ENCODE measurements at places on chromosomes 3 and 15.
A peak's percentile ranks its signal among the peaks of the same experiment; 100 is the strongest.

DNA sequence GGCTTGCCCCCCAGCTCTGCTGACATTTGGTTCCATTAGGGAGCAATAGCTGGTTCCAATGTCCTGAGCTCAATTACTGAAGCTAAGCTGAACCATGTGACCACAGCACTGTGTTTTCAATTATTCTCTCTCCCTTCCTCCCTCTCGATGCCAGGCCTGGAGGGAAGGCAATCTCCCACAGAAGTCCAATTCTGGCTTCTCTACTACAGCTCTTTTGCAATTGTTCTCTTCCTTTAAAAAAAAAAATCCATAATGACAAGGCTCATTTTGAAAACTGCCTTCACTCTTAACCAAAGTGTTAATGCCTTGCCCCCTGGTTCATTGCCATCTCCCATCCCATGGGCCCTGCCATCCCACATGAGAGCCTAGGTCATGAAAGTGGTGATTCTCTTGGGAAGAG, 24.8 kb downstream of the IL16 start:
- DNase-seq = no peak

- peak; percentile 34 for DNase-seq
Observed at GRCh38 chr3:15439476-15439875, 12.1 kb downstream of the EAF1 start.

- no peak for DNase-seq
Observed at GRCh38 chr3:101244212-101244575, 76.2 kb downstream of the IMPG2 start.

GRCh38 chr15:35696767-35697231, 150.8 kb upstream of the DPH6 start:
- peak; percentile 83 for DNase-seq

GRCh38 chr3:122200661-122201060, 17.2 kb downstream of the CASR start:
- DNase-seq = no peak

GRCh38 chr3:38118421-38119247, 18.3 kb downstream of the ACAA1 start:
- no peak for DNase-seq

- DNase-seq = peak; percentile 48
Observed at GRCh38 chr3:139309061-139309591, 34.7 kb upstream of the MRPS22 start.

- no peak for DNase-seq
Observed at GRCh38 chr3:57093971-57094535, 33.6 kb downstream of the SPATA12 start.

- DNase-seq = no peak
Observed at GRCh38 chr15:73330206-73331051, 38.3 kb downstream of the HCN4 start.

- DNase-seq = no peak
Observed at GRCh38 chr15:69272891-69273290, 25.8 kb upstream of the PAQR5 start.

- no peak for DNase-seq
Observed at GRCh38 chr15:99963096-99963825, 230.0 kb upstream of the LYSMD4 start.

DNA sequence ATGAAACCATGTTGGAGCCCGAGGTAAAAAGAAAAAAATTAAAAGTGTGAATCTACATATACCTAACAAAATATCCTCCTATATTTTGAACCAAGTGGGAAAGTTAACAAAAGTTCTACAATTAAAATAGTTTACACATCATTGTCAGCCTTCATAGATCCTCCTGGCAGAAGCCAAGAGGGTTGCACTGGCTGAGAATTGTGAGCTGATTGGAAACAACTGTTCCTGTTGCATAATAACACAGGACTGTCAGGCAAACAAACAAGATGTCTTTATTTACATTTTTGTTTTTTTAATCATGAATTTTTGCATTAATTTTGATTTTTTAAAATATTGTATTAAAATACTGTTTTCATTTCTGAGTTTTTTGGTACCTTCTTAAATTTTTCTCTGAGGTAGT, 215.2 kb upstream of the MME start:
- DNase-seq = no peak

- DNase-seq = peak; percentile 84
Observed at GRCh38 chr15:32651229-32651837, 9.8 kb downstream of the SCG5 start.

GRCh38 chr3:73080216-73080966, 18.9 kb downstream of the EBLN2 start:
- no peak for DNase-seq

GRCh38 chr15:69697916-69698315, 245.3 kb downstream of the RPLP1 start:
- DNase-seq = no peak

- peak; percentile 14 for DNase-seq
Observed at GRCh38 chr15:39602143-39602542, 21.3 kb downstream of the THBS1 start.

DNA sequence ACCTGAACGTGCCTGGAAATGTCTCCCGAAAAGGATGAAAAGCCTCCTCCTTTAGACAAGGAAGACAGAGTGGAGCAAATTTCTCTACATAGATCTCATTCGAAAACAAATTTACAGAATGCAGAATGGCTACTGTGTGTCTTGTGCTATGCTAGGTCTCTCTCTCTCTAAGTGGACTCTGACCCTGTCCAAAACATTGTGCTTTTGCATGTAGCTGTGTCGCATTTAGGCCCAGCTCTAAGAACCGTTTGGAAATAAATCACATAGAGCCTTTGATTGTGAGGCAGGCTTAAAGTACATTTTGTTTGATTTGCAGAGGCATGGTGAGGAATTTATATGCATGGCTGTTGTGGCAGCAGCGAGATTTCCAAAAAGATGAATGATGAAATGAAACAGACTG, 198.0 kb downstream of the SV2B start:
- DNase-seq = no peak

- DNase-seq = no peak
Observed at GRCh38 chr15:37788767-37789396, 145.6 kb upstream of the TMCO5A start.

DNA sequence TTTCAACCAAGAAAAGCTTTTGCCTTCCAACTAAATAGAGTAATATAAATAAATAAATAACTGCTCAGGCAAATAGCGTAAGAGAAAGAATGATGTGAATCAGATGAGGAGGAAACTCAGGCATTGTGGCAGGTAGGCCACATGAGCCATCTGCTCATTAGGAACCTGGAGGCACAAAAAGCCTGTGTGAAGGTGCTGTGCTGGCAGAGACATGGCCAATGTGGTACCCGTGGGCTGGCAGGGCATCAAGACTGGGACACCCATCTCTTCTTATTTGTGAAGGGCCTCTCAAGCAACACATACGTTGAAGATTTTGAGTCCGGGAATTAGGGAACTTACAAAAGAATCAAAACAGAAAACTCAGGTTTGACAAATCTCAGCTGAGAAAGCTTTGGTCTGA, 9.5 kb downstream of the ANKRD34C start:
- no peak for DNase-seq

DNA sequence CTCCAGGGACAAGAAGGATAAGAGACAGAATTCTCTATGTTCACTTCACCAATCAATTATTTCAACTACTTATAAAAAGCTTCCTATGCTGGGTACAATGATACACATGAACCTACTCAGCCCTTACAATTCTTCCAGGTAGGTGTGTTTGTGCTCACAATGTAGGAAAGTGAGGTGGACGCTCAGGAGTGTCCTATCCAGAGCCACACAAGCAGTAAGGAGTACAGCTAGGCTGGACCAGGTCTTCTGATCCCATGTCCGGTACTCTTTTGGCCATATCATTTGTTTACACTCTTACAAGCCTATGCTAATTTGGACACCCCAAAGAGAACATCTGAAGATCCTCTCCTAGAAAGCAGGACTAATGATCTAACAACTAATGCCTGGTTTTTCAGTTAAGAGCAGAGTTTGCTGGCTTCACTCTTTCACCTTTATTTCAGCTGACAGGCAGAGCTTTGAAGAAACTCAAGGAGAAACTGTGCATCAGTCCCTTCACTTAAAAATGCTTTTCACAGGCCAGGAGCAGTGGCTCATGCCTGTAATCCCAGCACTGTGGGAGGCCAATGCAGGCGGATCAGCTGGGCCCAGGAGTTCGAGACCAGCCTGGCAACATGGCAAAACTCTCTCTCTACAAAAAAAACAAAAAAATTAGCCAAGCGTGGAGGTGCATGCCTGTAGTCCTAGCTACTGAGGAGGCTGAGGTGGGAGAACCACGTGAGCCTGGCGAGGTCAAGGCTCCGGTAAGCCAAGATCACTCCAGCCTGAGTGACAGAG, 27.5 kb downstream of the IGF2BP2 start:
- DNase-seq = no peak

- DNase-seq = no peak
Observed at GRCh38 chr3:84096188-84096587, 862.6 kb upstream of the CADM2 start.

DNA sequence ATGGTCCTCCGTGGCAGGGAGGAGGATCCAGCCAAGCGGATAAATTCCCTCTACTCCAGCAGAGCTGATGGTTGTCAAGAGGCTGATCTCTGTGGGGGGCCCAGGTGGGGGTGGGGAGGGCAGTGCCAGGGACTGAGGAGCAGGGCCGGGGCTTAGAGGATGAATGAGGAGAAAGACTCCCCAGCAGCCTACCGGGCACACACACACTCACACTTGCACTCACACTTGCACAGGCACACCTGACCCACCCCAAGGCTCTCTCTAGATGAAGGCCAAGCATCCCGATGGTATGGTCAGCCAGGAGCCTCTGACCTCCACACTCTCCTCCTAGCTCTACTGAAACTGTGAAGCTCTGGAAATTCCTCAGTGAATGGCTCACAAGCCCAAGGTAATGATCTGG, 131.3 kb upstream of the PRR20G start:
- no peak for DNase-seq

- no peak for DNase-seq
Observed at GRCh38 chr15:63349156-63349555, 32.5 kb downstream of the CA12 start.

- DNase-seq = peak; percentile 55
Observed at GRCh38 chr3:42547401-42547945, 34.3 kb downstream of the SEC22C start.

DNA sequence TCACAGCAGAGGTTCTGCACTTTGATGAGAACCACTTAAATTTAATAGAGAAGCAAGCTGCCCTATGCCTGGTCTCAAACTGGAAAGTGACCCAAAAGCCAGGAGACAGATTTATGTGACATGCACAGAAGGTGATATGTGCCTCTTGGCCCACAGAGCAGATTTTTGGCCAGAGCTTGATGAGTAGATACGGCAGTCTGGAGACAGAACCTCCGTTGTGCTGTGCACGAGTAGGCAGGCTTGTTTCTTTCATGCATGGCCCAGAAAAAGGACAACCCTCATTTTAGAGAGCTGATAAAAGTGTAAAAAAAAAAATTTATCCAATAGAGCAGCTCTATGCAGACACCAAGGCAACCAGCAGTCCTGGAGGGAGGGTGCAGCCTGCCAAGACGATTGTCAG, 423.1 kb downstream of the CNTN6 start:
- DNase-seq = no peak

DNA sequence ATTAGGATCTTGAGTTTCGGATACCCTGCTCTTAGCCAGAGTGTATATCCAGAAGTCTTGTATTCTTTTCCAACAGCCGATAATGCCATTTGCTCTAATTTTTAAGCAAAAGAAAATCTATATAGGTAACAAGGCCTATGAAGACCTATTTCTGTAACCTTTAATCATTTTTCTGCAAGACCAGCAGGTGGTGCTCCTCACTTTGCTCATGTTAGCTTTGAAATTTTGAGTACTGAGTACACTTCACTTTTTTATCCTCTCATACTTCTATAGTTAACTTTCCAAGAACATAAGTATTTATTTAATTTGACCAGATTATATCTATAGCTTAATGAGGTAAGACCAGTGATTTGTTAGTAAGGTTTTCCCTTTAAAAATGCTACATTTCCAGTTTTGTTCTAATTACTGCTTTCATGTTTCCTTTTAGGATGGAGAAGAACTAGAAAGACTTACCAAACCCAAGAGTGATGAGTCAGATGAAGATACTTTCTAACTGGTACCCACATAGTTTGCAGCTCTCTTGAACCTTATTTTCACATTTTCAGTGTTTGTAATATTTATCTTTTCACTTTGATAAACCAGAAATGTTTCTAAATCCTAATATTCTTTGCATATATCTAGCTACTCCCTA, 20.5 kb downstream of the SLC35A5 start:
- peak; percentile 72 for DNase-seq

All from EH (cell line).